T1000 (cell line): ENCODE measurements at places on chromosomes 4 and X.

DNA sequence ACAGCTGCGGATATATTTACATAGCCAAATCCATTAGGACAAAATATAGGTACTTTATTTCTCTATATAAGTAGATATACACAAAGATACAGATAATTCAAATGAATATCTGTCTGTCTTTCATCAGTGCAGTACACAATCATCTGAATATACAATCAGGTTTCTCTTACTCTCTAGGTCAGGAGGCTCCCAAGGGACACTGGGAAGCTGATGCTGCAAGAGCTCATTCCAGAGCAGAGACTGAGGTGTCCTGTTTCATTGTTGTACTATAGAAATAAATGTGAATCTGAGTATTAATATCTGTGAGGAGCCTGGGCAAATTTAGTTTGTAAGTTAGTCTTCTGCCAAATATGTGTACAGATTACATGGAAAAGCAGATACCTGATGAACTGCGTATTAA, 4.2 kb downstream of the TLL1 start:
- no peak for DNase-seq

GRCh38 chr4:36399762-36400353, 118.4 kb downstream of the DTHD1 start:
- no peak for DNase-seq

- no peak for DNase-seq
Observed at GRCh38 chrX:154420402-154420756, 8.1 kb upstream of the ATP6AP1 start.

DNA sequence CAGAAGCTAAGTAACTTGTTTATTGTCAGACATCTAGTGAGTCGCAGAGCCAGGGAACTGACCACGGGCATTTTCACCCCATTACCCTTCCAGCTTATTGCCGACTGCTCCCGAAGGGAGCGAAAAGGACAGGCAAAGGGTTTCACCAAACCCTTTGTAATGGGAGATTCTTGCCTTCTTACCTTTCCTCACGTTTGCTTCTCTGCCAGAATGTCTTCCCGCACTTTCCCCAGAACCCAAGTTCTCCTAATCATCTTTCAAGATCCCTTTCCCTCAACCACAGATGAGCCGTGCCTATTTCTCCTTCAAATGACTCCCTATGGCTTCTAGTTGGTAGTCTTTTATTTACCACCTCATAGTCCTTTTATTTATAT, 520 bp upstream of the SRP72 start:
- DNase-seq = no peak

DNA sequence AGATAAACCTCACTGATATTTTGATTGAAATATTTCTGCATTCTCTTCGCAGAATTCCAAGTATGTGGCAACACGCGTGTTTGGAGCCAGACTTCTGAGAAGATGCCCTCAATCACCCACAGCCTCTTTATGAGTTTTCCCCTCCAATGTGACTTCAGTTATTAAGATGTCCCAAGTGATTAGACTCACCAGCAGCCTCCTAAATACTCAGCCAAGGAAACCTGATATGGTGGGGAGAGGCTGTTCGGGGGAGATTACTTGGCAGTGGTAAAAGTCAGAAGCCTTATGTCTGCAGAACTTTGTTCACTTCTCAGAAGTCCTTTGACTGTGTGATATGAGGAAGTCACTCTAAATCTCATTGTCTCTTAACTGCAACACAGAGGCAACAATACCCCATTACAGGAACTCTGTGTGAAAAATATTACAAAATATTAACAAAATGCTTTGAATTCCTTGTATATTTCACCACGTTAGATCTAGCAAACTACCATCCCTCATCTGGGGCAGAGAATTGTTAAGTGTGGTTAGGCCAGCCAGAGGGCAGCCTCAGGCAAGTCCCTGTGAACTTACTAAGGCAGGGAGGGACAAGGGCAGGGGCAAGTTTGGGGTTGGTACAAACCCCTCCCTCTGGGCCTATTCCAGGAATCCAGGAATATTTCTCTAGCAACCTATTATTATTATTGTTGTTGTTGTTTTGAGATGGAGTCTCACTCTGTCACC, 151.4 kb upstream of the USP9X start:
- peak; percentile 8 for DNase-seq

GRCh38 chr4:119825696-119826095, 197.1 kb upstream of the PDE5A start:
- no peak for DNase-seq

GRCh38 chr4:13653766-13654161, 26.2 kb upstream of the BOD1L1 start:
- no peak for DNase-seq

DNA sequence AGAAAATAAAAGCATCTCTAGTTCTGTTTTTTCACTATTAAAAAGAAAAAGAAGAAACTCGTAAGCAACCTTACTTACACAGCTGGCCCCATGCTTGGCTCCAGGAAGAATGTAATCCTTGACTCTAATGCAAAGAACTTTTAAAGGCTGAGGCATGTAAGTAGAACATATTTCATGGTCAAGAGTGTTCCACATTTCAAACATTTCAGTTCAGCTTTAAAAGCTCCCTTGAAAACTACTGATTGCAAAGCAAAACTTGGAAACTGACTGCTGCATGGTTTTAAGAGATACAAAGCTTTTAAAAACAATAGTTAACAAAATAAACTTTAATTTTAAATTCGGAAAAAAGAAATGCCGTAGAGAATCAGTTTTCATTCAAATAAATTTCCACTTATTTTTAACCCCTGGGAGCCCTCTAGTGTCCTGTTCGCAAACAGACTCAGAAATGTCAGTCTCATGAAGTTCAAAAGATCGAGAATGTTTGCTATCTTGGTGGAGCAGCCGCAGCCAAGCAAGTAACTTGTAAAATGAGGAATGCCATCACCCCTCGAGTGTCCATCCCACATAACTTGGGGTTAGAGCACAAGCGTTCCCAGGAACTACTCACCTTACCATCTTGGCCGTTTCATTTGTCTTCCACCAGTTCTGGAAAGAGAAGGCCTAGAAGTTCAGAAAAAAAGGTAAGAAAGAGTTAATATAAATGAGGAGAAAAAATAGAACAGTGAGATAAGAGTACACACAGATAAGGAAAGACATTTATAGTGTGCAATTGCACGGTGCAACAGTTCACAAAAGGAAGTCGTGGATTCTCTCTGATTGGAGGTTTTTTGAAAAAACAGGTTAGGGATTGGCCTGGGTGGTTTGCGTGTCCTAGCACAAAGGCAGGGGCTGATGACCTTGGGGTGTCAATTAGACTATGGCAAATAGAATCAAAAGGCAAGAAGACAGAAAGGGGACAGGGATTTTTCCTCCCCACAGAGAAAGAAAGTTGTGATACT, at the start of gene GASK1B:
GASK1B (minus strand) TSS at position 765 of the 998 bp plus-strand sequence. CDS start 1,650 bp downstream, outside the sequence.
- no peak for DNase-seq
